ENCODE measurements at places on chromosomes 13 and 19. TPM values are rescaled to one million over a fixed set of nuclear protein-coding genes. Genes with fewer than 3 reads are reported as not detected.
A peak's percentile ranks its signal among the peaks of the same experiment; 100 is the strongest.

TUBB4A gene
- polyA plus RNA-seq: 5.9 TPM

NBEA gene
- polyA plus RNA-seq: 0.14 TPM

ZNF493 gene
- polyA plus RNA-seq: 15.7 TPM

ZNF296 gene
- polyA plus RNA-seq: 6.7 TPM

SSC5D gene
- not detected for polyA plus RNA-seq

TEX29 gene
- polyA plus RNA-seq: not detected

PTGIR gene
- polyA plus RNA-seq: not detected

ZNF540 gene
- polyA plus RNA-seq: 4.9 TPM

SIGLEC8 gene
- not detected for polyA plus RNA-seq

VSTM1 gene
- not detected for polyA plus RNA-seq

PLIN4 gene
- 0.15 TPM for polyA plus RNA-seq

RASA3 gene
- polyA plus RNA-seq: 123 TPM

B3GNT3 gene
- not detected for polyA plus RNA-seq

SRRM5 gene
- polyA plus RNA-seq: 0.26 TPM

ANKLE1 gene
- polyA plus RNA-seq: 0.47 TPM

UCHL3 gene
- 47.3 TPM for polyA plus RNA-seq

DNA sequence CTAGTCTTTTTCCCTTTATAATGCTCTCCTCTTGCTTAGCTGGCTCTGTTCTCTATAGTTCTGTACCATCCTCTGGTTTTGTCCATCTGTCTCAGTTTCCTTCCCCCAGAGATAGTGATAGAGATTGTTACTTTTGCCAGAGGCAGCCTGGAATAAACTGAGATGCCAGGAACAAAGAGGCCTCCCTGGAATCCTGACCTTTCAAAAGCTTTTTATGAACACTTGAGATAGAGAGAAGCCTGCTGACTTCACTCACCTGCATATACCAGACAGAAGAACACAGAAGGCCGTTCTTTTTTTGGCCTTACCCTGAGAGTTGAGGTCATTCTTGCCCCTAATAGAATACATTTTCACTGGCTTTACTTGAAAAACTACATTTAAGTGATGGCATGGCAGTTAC lies 150.2 kb downstream of the LHFPL6 start:
- no peaks in the 10 kb centered on the region for H3K27me3 ChIP-seq
- no peaks in the 10 kb centered on the region for H3K36me3 ChIP-seq
- no peak overlapping the region for H3K4me3 ChIP-seq
- no peaks in the 10 kb centered on the region for H3K4me1 ChIP-seq
- no peak overlapping the region for H3K27ac ChIP-seq

GRCh38 chr19:33864311-33864850 lies 67.7 kb downstream of the KCTD15 start:
- H3K36me3 ChIP-seq: no peaks in the 10 kb centered on the region
- no peaks in the 10 kb centered on the region for H3K4me1 ChIP-seq
- H3K27me3 ChIP-seq: no peaks in the 10 kb centered on the region
- DNase-seq: no peak
- no peak overlapping the region for H3K4me3 ChIP-seq

DNA sequence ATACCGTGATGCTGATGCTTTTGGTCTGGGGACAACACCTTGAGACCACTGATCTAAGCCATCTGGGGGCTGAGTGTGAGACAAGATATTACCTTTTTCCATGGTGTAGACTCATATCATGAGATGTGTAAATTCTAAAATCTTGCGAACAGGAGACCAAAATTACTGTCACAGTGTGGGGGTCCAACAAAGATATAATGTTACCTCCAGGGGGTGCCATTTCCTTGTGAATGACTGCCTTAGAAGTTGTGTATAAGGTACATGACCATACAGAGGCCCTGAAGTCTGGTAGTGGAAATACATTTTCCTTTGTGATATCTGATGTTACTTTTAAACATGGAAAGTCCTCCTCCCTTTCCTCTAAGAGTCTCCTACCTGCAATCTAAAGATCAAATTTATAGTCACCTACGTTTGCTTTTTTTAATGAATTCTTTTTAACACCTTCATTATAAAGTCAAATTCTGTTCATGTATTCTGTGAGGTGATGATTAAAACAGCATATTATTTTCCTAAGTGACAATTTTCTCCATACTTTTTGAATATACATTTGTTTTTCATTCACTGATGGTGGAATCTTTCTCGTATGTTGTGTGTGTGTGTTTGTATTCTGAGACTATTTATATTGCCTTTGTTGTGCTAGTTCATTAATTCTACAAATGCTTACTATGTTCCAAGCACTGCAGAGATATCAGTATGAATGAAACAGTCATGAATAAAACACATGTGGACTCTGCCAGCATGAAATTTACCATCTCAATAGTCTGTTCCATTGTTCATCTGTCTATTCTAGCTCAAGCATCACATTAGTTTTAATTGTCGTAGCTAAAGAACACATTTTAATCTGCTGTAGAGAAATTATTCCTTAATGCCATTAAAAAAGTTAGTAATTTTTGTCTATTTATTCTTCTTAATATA lies 113.7 kb downstream of the RFC3 start:
- no peak overlapping the region for H3K4me3 ChIP-seq
- DNase-seq: no peak
- no peaks in the 10 kb centered on the region for H3K36me3 ChIP-seq
- no peaks in the 10 kb centered on the region for H3K27me3 ChIP-seq

DNA sequence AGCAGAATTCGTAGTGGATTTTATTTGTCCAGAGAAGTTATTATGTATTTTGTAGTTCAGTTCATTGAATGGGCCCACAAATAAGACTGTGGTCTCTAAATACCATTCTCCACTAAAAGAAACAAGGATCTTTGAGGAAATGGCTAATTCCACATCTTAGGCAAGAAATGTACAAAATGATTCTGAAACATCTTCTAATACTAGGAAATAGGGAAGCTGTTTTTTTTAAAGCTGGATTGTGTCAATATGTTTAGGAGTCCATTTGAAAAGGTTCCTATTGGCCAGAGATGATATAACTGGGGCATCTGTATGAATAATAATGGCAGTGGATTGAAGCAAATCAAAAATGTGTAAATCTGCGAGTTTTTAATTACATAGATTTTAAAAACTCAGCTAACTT lies 88.5 kb upstream of the SIAH3 start:
- no peak for DNase-seq
- no peak overlapping the region for H3K4me3 ChIP-seq
- no peaks in the 10 kb centered on the region for H3K4me1 ChIP-seq
- H3K27ac ChIP-seq: no peak overlapping the region
- H3K36me3 ChIP-seq: no peaks in the 10 kb centered on the region
- H3K27me3 ChIP-seq: no peaks in the 10 kb centered on the region

GRCh38 chr13:48304143-48304876 lies 759 bp downstream of the RB1 start:
- H3K36me3 ChIP-seq: no peaks in the 10 kb centered on the region
- no peaks in the 10 kb centered on the region for H3K27me3 ChIP-seq
- H3K4me3 ChIP-seq: peak overlapping the region; percentile 66
- peak; percentile 26 for DNase-seq
- peak overlapping the region; percentile 99 for H3K27ac ChIP-seq
- peaks cover 29% of the 10 kb centered on the region for H3K4me1 ChIP-seq

GRCh38 chr19:4294389-4294788 lies 7.8 kb downstream of the TMIGD2 start:
- no peaks in the 10 kb centered on the region for H3K27me3 ChIP-seq
- H3K4me3 ChIP-seq: no peak overlapping the region
- H3K4me1 ChIP-seq: no peaks in the 10 kb centered on the region
- DNase-seq: no peak

GRCh38 chr19:40165362-40165937 lies 25.8 kb upstream of the MAP3K10 start:
- no peak overlapping the region for H3K27ac ChIP-seq
- peaks cover 18% of the 10 kb centered on the region for H3K4me1 ChIP-seq
- no peaks in the 10 kb centered on the region for H3K27me3 ChIP-seq
- DNase-seq: peak; percentile 51
- no peak overlapping the region for H3K4me3 ChIP-seq
- no peaks in the 10 kb centered on the region for H3K36me3 ChIP-seq

DNA sequence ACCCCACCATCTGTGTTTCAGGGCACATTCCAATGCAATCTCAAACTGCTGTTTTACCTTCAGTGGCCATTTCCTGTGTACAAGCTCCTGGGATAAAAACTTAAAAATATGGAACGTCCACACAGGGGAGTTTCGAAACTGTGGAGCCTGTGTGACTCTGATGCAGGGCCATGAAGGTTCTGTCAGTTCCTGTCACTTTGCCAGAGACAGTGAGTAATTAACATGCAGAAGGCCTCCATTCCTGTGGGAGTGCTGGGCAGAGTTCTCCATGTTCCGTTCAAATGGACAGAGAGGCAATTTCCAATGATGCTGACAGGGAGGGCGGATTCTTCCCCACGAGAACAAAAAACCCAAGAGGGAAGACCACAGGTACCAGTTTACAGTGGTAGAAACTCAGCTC lies 24.4 kb downstream of the WDR88 start:
- H3K27ac ChIP-seq: no peak overlapping the region
- peaks cover 28% of the 10 kb centered on the region for H3K4me1 ChIP-seq
- no peaks in the 10 kb centered on the region for H3K36me3 ChIP-seq
- no peak for DNase-seq

DNA sequence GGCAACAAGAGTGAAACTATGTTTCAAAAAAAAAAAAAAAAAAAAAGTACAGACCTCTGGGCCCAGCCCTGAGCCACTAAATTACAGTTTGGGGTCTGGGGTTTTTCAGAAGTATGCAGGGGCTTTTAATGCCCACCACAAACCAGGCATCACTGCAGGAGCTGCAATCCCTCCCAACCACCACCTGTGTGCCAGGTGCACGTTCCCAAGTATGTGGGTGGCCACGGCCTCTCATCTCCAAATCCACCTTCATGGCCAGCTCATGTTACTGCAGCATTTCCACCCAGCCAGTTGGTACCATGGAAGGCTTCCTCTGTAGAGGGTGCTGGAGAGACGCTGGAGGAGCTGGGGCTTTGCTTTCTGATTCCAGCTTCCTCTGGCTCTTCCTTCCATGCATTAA lies 26.5 kb downstream of the CEP89 start:
- no peaks in the 10 kb centered on the region for H3K27me3 ChIP-seq
- no peaks in the 10 kb centered on the region for H3K36me3 ChIP-seq
- no peak overlapping the region for H3K27ac ChIP-seq

- no peak overlapping the region for H3K4me3 ChIP-seq
- no peak for DNase-seq
- H3K27me3 ChIP-seq: peaks cover 15% of the 10 kb centered on the region
Measured at GRCh38 chr19:14054099-14054498, 7.8 kb downstream of the PALM3 start.

DNA sequence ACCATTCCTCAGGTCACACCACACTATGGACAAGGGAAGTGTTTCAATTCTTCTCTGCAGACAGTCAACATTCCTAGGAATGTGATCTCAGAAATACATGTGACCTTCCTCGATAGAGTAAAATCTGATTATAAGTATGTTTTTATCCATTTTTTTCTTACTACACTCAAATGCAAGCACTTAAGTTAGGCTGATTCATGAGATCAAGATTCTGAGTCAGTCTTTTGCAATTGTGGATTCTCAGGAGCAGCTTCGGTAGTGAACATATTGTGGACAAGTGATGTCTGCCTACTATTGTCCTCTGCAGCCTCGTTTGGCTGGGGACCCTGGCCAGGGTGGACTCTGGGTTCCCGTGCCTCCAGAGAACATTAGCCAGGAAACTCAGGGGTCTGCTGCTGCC lies 3.2 kb downstream of the SERPINE3 start:
- no peak overlapping the region for H3K4me3 ChIP-seq
- no peak overlapping the region for H3K27ac ChIP-seq
- H3K27me3 ChIP-seq: no peaks in the 10 kb centered on the region
- H3K36me3 ChIP-seq: no peaks in the 10 kb centered on the region
- no peak for DNase-seq

DNA sequence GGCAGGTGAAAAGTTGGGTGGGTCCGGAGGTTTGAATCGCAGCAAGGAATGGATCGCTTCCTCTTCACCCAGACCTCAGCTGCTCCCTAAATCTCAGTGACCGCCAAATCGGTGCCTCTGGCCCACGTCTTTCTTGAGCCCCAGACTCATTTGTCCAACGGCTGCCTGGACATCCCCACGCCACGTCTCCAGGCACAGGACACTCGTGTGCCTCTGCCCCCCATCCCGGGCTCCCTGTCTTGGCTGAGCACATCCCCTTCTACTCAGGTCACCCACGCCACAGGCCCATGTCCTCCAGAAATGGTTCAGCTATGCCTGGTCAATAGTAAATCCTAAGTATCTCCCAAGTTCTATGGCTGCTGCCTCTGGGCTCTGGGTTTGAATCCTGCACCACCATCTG lies 56.6 kb downstream of the CDADC1 start:
- H3K27ac ChIP-seq: no peak overlapping the region
- no peaks in the 10 kb centered on the region for H3K36me3 ChIP-seq
- peaks cover 6% of the 10 kb centered on the region for H3K4me1 ChIP-seq
- no peak for DNase-seq

- no peak overlapping the region for H3K27ac ChIP-seq
- H3K4me3 ChIP-seq: no peak overlapping the region
- DNase-seq: no peak
- no peaks in the 10 kb centered on the region for H3K36me3 ChIP-seq
Measured at GRCh38 chr13:51551416-51551815, 32.8 kb upstream of the WDFY2 start.

GRCh38 chr19:1250437-1251260 lies 2.3 kb downstream of the MIDN start:
- DNase-seq: peak; percentile 77
- no peaks in the 10 kb centered on the region for H3K27me3 ChIP-seq
- peaks cover 18% of the 10 kb centered on the region for H3K36me3 ChIP-seq
- H3K4me1 ChIP-seq: peaks cover 33% of the 10 kb centered on the region
- H3K27ac ChIP-seq: peak overlapping the region; percentile 92

- H3K4me3 ChIP-seq: no peak overlapping the region
- DNase-seq: no peak
- H3K27me3 ChIP-seq: no peaks in the 10 kb centered on the region
Measured at GRCh38 chr13:112977525-112977924, 8.5 kb downstream of the MCF2L start.

GRCh38 chr13:44089452-44089851 lies 209.7 kb downstream of the LACC1 start:
- no peak for DNase-seq
- H3K36me3 ChIP-seq: no peaks in the 10 kb centered on the region
- no peak overlapping the region for H3K4me3 ChIP-seq

DNA sequence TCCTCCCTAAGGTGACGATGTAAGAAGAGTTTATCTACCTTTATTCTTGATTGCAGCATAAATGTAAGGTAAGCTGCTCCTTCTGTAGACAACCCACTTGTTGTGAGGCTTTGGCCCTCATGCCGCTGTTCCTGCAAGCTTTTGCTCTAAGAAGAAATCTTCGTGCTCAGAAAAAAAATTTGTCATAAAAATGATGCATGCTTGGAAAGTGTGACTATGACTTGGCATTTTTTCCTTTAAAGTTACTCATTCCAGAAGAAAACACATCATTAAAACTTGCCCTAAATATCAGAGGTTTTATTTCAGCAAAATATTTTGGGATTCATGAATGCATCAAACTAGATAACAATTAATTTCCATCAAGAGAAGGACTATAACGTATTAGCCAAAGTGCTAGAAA lies 39.8 kb downstream of the KCTD12 start:
- no peaks in the 10 kb centered on the region for H3K36me3 ChIP-seq
- no peak overlapping the region for H3K4me3 ChIP-seq
- H3K27me3 ChIP-seq: no peaks in the 10 kb centered on the region
- H3K27ac ChIP-seq: no peak overlapping the region
- no peaks in the 10 kb centered on the region for H3K4me1 ChIP-seq

- H3K4me3 ChIP-seq: no peak overlapping the region
- no peaks in the 10 kb centered on the region for H3K36me3 ChIP-seq
- no peak overlapping the region for H3K27ac ChIP-seq
- H3K4me1 ChIP-seq: peaks cover 6% of the 10 kb centered on the region
- no peaks in the 10 kb centered on the region for H3K27me3 ChIP-seq
Measured at GRCh38 chr19:49014870-49015255, 2.0 kb downstream of the LHB start.
